ENCODE measurements at places on chromosomes 5 and 9.

DNA sequence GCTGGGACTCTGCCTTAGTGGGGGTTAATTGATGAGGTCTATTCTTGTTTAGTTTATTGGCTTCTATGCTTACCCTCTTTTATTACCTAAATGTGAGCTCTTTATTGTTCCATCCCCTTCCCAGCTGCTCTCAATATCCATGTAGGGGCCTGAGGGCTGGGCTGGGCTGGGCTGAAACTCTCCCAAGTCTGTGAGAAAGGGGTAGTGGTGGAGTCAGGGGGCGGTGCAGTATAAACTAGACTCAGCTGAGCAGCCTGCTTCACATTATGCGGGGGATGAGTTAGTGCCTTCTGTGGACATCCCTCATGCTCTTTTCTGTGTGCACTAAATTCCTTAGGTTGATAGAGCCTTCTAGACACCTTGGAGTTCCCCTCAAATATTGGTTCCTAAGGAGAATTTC lies 451.8 kb upstream of the PTGER4 start:
- no peak for DNase-seq

GRCh38 chr5:127891942-127892341 lies 188.8 kb downstream of the CCDC192 start:
- no peak for DNase-seq

DNA sequence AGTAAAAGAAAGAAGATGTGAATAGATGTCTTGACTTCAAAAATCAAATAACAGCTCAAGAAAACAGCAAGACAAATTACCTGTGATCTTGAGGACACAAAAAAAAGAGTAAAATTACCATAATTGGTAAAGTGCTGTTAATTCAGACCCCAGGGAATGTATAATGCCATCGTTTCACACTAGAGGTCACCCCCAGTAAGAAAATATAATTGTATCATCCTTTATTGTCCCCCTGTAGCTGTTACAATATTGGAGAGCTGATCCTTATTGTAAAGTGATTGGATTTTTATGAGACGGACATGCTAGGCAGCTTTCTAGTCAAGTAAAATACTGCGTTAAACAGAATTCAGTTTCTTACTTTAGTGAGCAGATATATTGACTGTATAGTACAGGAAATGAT lies 377.0 kb downstream of the TLE1 start:
- DNase-seq, result no peak

- no peak for DNase-seq
Observed at GRCh38 chr9:77587851-77588250, 60.3 kb downstream of the GNA14 start.

GRCh38 chr5:40570408-40571129 lies 109.1 kb upstream of the PTGER4 start:
- no peak for DNase-seq
